ENCODE measurements at places on chromosomes 13 and 19.

GRCh38 chr19:51116736-51117286 is 7.9 kb upstream of the SIGLEC9 start:
- DNase-seq: no peak

- no peak for DNase-seq
Observed at GRCh38 chr19:35734273-35734672, 8.0 kb downstream of the IGFLR1 start.

DNA sequence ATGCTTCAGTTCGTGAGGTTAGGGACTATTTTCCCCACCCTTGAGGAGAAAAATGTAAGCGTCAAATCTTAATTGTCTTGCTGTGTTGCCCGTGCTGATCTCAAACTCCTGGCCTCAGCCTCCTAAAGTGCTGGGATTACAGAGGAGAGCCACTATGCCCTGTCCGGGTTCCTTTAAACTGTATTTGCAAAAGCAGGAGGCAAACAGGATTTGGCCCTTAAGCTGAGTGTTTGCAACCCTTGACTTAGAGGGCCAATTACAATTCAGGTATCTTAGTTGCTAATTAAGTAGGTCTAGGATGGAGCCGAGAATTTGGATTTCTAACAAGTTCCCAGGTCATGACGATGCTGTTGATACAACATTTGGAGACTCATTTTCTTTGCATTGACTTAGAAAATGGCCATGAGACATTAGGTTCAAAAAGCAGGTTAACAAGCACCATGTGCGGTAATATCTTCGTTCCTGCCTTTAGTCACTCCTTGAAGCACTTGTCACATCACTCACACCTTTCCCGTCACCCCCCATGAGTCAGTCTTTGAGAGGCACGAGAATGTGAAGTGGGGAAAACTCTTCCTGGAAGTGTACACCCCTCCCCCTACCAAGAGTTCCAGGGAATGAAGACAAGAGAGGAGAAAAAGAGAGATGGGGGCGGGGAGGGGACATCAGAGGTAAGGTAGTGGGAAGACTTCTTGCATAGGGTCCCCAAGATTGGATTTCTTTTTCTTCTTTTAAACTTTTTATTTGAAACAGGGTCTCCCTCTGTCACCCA is 2.6 kb downstream of the NAPSA start:
- DNase-seq: no peak

GRCh38 chr13:106041445-106041844 is 494.0 kb downstream of the EFNB2 start:
- DNase-seq: no peak

DNA sequence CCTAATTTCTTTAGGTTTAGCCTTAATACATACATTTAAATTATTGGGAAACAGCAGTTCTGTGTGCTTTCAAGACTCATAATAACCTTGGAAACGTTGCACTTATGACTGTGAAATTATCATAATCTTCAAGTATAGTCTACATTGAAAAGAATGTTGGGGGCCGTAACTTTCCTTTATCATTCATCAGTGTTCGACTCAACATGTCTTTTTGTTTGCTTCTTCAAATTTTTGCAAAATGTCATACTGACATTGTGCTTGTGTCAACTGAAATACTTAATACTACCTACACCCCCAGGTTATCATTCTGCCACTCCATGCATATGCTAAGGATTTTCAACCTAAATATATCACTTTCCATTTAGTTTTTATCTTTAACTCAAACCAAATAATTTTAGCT is 1562.9 kb downstream of the OLFM4 start:
- DNase-seq: no peak

DNA sequence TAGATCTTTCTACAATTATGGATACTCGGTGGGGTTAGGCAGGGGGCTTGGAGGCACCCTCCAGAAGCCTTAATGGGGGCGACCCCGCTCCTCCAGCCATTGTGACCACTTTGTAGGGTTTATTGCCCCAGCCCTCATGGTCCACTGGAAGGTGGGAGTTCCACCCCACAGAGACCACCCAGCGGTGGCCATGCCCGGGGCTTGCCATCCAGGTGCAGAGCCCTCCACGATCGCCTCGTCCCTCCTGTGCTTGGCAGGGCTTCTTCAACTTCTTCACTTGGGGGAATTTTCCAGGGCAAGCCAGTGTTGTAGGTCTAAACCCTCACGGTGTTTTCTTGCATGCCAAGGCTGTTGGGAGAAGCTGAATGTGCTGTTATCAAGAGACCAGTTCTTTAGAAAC is 16.1 kb downstream of the ZNF536 start:
- no peak for DNase-seq

DNA sequence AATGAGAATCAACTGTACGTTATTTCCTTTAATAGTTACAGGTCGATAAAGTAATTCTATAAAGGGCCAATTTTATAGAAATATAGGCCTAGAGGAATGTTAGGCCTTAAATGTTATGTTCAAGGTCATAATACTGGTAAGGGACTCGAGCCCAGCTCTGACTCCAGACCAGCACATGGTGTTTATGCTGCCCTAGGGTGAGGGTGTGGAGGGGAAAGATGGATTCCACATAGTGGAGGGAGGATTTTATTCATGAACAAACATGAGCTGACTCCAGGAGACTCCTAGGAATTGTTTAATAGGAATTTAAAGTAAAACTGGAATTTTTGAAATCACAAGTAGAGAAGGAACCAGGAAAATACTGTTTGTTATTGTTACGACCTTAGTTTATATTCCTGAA is 139.9 kb downstream of the LACC1 start:
- DNase-seq: no peak

- no peak for DNase-seq
Observed at GRCh38 chr13:25037057-25037813, 58.7 kb upstream of the PABPC3 start.

GRCh38 chr13:98401934-98402333 is 175.0 kb downstream of the STK24 start:
- DNase-seq: peak; percentile 37

DNA sequence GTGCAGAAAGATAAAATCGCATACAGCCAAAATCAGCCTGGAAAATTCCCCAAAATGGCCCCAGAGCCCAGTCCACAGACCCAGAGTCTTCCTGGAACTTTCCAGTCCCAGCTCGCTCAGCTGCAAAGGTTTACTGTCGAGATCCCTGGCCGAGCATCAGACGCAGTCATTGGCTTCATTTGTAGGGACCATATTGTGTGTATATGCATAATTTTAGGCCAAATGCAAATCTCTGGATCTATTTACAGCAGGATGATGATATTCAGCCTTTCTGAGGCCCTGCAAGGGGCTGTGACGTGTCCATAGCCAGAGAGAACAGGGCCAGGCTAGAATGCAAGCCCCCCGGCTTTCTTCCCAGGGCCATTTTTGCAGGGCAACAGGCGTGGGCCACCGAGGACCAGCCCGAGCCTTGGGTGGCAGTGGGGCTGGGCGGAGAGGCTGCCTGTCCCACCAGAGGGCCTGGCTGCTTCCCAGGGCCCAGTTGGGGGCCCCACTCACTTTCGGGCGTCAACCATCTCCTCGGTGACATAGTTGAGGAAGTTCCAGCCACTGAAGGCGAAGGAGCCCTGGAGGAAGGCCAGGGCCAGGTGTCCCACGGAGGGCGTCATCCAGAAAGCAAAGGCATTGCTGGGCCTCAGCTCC is 13.7 kb downstream of the SLC7A10 start:
- DNase-seq: no peak

GRCh38 chr19:54530866-54531265 is 28.2 kb downstream of the LAIR2 start:
- no peak for DNase-seq

DNA sequence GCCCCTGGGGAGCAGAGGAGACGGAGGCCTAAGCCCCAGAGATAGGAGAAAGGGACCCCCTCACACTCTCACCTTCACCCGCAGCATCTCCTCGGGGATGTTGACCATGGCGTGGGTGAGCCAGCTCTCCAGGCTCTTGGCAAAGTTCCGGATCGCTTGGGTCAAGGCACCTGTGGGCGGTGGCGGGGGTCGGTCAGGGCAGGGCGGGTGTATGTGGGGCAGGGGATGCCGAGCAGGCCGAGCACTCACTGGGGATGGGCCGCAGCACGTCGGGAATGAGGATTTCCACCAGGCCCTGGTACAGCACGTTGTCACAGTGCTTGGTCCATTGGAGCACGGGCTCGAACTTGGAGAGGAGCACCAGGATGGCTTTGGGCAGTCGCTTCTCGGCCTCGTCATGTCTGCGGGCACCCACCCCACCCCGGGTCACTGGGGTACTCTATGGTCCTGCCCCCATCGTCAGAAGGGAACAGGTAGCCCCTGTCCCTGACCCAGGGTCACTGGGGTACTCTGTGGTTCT is 13.1 kb downstream of the DCAF15 start:
- DNase-seq: no peak

DNA sequence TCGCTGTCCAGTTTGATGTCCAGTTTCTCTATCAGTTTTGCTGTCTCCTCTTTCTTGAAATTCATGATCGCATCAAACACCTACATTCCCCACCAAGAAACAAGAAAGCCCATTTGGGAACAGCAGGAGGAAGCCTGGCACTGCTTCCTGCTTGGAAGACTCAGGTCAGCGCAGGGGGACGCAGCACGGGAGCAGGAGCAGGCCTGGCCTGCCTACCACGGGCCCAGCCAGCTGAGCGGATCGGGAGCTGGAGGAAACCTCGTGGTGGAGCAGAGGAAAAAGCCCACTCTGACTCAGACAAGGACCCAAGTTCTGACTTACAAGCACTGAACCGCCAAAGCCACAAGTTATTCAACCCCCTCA is 3.9 kb downstream of the EEF2 start:
- no peak for DNase-seq

DNA sequence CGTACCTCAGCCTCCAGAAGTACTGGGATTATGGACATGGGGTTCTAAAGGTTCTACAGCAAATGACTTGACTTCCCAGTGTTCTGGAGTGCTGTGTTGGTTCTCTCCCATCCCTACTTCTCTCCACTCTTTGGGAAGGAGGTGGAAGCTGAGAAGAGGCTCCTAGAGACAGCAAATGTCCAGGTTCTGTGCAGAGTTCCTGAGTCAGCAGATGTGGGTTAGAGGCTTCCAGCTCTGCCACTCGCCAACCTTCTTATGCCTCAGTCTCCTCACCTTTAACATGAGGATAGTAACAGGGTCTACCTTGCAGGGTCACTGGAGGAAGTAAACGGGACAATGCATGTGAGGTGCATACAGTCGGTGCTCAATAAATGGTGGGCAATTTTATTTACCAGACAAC is 80.5 kb upstream of the VSTM2B start:
- no peak for DNase-seq

DNA sequence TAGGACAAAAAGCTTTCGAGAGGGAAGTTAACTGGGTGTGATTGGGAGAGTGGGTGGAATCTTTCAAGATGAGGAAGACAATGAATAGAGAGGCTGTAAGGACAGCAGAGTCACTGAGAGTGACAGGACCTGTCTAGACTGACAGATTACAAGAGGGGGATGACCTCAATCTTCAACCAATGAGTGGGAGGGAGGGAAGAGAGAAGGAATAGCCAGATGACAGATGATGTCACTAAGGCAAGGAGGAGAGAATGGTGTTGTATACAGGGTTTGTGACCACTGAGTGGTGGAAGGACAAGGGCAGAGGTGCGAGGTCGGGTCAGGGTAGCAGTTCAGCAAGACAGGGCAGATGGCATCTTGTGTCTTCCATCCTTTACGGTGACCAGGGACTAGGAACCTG is 5.8 kb upstream of the ILF3 start:
- no peak for DNase-seq

DNA sequence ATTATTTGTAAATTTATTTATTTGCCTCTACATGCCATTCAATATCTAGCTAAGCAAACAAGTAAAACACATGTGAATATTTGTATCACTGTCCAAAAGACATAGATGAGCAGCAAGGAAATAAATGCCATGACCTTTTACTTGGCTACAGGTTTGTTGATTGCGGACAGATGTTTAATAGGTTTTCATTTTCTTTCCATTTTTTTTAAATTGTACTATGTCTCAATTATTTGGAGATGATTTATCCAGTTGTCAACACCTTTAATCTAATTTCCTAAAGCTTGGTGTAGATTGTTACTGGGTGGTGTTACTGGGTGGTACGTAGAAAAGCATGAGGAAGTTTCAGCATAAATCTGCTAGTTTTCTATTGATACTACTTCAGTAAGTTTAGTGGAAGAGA is 560.6 kb upstream of the SPRY2 start:
- no peak for DNase-seq

DNA sequence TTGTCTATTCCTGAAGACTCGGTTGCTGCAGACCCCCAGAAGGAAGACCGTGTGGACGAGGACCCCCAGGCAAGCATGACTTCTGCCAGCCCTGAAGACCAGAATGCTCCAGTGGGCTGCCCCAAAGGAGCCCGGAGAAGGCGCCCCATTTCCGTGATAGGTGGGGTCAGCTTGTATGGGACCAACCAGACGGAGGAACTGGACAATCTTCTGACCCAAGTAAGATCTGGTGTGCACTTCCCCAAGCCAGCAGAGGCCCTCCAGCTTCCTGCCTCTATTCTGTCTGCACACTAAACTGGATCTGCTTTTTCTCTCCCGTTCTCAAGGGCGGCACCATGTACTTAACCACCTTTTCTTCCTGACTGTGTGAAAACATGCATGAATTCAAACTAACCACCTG is 59.8 kb upstream of the C1QTNF9 start:
- DNase-seq: no peak

- DNase-seq: no peak
Observed at GRCh38 chr19:2608602-2608922, 93.9 kb downstream of the GNG7 start.

- no peak for DNase-seq
Observed at GRCh38 chr19:33503433-33504057, 18.0 kb downstream of the PEPD start.

DNA sequence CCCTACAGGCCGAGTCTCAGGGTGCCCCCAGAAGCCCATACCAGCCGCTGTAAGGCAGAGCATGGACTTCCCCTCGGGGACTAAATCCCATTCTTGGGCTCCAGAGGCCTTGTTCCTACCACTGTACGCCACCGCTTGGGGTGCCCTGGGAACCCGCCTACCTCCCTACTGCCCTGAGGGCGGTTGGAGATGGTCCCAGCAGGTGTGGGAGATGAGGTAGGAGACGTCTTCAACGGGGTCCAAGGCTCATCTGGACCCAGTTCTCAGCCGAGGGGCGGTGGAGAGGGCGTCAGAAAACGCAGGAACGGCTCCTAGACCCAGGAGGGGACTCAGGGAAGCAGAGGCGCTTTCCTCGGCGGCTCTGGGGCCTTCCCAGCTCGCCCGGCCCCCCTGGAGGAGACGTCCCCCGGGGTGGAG is 833 bp upstream of the ZIK1 start:
- no peak for DNase-seq

DNA sequence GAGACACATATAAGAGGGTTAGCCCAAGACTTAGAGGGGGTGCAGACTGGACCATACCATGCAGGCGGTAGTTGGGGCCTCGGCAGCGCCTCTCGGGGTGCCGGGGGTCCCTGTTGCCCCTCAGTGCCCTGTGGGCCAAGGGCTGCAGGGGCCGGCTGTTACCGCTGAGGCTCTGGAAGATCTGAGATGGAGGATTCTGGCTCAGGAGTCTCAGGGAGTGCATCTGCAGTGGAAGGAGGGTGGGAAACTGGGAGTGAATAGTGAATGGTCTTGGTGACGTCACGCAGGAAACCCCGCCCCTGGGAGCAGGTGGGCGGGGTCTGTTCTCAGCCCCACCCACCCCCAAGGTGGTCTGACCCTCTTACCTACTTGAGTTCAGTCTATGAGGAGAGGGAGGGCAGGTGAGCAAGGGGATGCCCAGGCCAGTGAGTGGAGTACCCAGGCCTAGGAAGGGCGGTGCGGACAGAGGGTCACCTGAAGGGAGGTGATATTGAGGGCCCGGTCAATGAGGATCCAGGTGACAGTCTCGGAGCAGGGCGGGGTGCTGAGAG is 1.7 kb upstream of the DBP start:
- DNase-seq: no peak
